Calu3 (cell line): ENCODE measurements at places on chromosomes 2 and 18. TPM values are rescaled to one million over a fixed set of nuclear protein-coding genes. Genes with fewer than 3 reads are reported as not detected.

GRCh38 chr18:78150590-78150989, 829.0 kb upstream of the SALL3 start:
- no peak for DNase-seq
- no peaks in the 10 kb centered on the region for H3K4me1 ChIP-seq
- no peak overlapping the region for H3K4me3 ChIP-seq
- no peak overlapping the region for H3K27ac ChIP-seq

- no peak overlapping the region for H3K4me3 ChIP-seq
- peaks cover 15% of the 10 kb centered on the region for H3K27me3 ChIP-seq
- H3K27ac ChIP-seq, result no peak overlapping the region
- H3K36me3 ChIP-seq, result no peaks in the 10 kb centered on the region
Observed at GRCh38 chr18:56252456-56252855, 385.9 kb downstream of the TXNL1 start.

- H3K36me3 ChIP-seq, result peaks cover 65% of the 10 kb centered on the region
- H3K4me1 ChIP-seq, result peaks cover 30% of the 10 kb centered on the region
- peak within 1 kb of the TSS; percentile 92 for H3K4me3 ChIP-seq
- H3K27me3 ChIP-seq, result no peaks in the 10 kb centered on the region
Observed at GRCh38 chr2:69741575-69742321, at the start of gene ANXA4. ANXA4 (plus strand) TSS chr2:69742134; CDS start chr2:69781566, 39,432 bp downstream.

- no peaks in the 10 kb centered on the region for H3K36me3 ChIP-seq
- no peak overlapping the region for H3K27ac ChIP-seq
- no peak overlapping the region for H3K4me3 ChIP-seq
- no peak for DNase-seq
- no peaks in the 10 kb centered on the region for H3K4me1 ChIP-seq
Observed at GRCh38 chr18:74861154-74861553, 263.5 kb downstream of the ZNF407 start.

- H3K36me3 ChIP-seq, result no peaks in the 10 kb centered on the region
- H3K27me3 ChIP-seq, result no peaks in the 10 kb centered on the region
- DNase-seq, result no peak
- H3K27ac ChIP-seq, result no peak overlapping the region
- no peaks in the 10 kb centered on the region for H3K4me1 ChIP-seq
Observed at GRCh38 chr2:117086943-117087250, 727.6 kb upstream of the DDX18 start.

DNA sequence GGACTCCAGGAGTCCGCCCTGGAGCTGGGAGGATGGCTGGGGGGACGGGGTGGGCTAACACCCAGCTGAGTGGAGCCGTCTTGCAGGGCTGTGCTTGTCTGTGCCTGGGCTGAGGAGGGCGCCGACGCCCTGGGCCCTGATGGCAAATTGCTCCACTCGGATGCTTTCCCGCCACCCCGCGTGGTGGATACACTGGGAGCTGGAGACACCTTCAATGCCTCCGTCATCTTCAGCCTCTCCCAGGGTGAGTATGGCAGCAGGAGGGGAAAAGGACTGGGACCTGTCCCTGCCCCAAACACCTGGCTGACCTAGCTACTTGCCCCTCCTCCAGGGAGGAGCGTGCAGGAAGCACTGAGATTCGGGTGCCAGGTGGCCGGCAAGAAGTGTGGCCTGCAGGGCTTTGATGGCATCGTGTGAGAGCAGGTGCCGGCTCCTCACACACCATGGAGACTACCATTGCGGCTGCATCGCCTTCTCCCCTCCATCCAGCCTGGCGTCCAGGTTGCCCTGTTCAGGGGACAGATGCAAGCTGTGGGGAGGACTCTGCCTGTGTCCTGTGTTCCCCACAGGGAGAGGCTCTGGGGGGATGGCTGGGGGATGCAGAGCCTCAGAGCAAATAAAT, 12.9 kb downstream of the KHK start:
- DNase-seq, result no peak
- H3K27ac ChIP-seq, result no peak overlapping the region
- no peak overlapping the region for H3K4me3 ChIP-seq

GRCh38 chr2:239147376-239147775, 253.4 kb downstream of the HDAC4 start:
- peaks cover 13% of the 10 kb centered on the region for H3K4me1 ChIP-seq
- no peaks in the 10 kb centered on the region for H3K27me3 ChIP-seq
- DNase-seq, result no peak

GRCh38 chr2:73986085-73986681, 1.5 kb downstream of the TET3 start:
- no peak for DNase-seq
- peaks cover 83% of the 10 kb centered on the region for H3K36me3 ChIP-seq
- H3K4me3 ChIP-seq, result peak overlapping the region; percentile 81
- H3K27ac ChIP-seq, result peak overlapping the region; percentile 74
- peaks cover 66% of the 10 kb centered on the region for H3K4me1 ChIP-seq
- no peaks in the 10 kb centered on the region for H3K27me3 ChIP-seq

DNA sequence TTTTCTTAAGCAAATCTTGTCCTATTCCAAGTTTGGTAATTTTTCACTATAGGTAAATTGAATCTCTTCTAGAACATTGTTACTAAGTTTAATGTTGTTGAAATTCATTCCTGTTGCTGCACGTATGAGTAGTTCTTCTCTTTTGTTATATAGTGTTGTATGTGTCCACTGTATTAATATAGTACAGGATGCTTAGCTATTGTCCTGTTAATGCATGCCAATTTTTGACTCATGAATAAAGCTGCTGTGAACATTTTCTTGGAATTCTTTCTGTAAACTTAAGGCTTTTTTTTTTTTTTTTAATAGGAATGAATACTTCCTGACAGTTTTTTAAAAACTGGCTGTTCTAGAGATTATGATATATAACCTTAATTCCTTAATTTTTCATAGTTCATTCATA, 326.9 kb downstream of the SLC4A3 start:
- H3K36me3 ChIP-seq, result no peaks in the 10 kb centered on the region
- no peak for DNase-seq
- H3K27me3 ChIP-seq, result no peaks in the 10 kb centered on the region
- no peak overlapping the region for H3K4me3 ChIP-seq
- H3K4me1 ChIP-seq, result no peaks in the 10 kb centered on the region

GRCh38 chr2:231378026-231378722, 17.3 kb upstream of the B3GNT7 start:
- H3K4me3 ChIP-seq, result no peak overlapping the region
- H3K4me1 ChIP-seq, result peaks cover 12% of the 10 kb centered on the region
- peak overlapping the region; percentile 11 for H3K27ac ChIP-seq
- peaks cover 15% of the 10 kb centered on the region for H3K27me3 ChIP-seq
- DNase-seq, result peak; percentile 47

GRCh38 chr2:35454966-35455638, 900.5 kb upstream of the CRIM1 start:
- H3K4me1 ChIP-seq, result no peaks in the 10 kb centered on the region
- no peaks in the 10 kb centered on the region for H3K27me3 ChIP-seq
- DNase-seq, result peak; percentile 36
- H3K36me3 ChIP-seq, result no peaks in the 10 kb centered on the region
- H3K4me3 ChIP-seq, result no peak overlapping the region
- no peak overlapping the region for H3K27ac ChIP-seq

DNA sequence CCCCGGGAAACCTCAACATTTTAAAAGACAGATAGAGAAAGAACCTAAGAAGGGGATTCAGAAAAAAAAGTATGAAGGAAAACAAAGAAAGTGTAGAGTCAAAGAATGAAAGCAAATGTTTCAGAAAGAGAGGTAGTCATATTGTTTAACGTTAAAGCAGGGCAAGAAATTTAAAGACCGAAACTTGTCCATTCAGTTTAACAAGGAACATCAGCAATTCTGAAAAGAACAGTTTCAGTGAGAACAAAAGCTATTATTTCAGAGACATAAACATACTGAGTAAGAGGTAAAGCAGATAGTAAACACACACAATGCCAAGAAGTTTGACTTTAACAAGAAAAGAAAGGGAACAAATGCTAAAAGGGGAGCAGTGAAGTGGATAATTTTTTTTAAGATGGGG, 41.1 kb downstream of the MBD2 start:
- DNase-seq, result no peak
- peaks cover 9% of the 10 kb centered on the region for H3K36me3 ChIP-seq
- H3K4me3 ChIP-seq, result no peak overlapping the region

DNA sequence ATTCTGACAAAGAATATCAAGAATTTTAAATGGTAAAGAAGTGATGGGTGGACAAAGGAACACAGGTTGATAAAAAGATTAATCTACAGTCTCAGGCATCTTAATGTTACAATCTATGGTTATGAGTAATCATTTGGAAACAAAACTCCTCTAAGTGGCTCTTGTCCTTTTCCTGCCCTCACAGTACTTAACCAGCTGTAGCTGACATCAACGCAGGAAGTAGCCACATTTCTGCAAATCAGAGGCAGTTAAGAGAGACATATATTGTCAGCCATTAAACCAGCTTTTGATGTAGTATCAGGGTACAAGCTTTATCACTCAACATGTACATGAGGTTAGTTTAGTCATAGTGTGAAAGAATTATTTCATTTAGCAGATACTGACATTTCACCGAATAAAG, 244.6 kb downstream of the NR4A2 start:
- no peaks in the 10 kb centered on the region for H3K27me3 ChIP-seq
- no peak overlapping the region for H3K4me3 ChIP-seq
- H3K27ac ChIP-seq, result no peak overlapping the region
- no peak for DNase-seq
- no peaks in the 10 kb centered on the region for H3K36me3 ChIP-seq
- H3K4me1 ChIP-seq, result peaks cover 12% of the 10 kb centered on the region

DNA sequence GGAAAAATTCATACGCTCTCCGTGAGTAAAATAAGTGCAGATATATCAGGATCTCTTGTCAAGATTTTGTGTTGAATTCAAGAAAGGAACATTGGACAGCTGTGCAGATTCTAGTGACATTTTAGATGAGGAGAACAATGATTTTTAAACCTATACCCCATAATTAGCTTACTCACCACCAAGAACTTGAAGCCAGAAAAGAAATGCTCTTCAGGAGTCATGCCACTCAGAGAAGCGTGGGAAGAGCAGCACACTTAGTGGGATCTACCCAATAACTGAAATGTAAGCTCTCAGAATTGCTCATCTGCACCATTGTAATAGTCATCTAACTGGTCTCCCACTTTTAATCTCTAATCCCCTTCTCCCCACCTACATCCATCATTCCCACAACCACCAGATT, 9.2 kb upstream of the ERMN start:
- no peaks in the 10 kb centered on the region for H3K36me3 ChIP-seq
- H3K27ac ChIP-seq, result no peak overlapping the region
- H3K4me3 ChIP-seq, result no peak overlapping the region
- H3K4me1 ChIP-seq, result peaks cover 3% of the 10 kb centered on the region

DNA sequence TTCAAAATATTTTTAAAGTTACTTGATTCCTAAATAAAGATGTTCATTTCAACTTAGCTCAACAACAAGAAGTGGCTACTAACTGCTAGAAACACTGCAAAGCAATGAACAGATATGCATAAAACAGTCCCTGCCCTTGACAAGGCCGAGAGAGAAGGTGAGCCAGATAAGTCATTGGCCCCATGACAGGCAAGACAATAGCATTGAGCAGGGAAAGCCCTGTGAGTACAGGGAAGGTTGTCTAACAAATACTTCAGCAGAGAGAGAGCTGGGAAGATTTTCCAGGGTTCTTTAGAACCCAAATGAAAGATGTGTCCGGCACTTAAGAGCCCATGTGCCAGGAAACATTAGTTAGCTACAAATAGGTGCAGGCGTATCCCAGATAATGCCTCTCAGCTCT, 4.7 kb downstream of the LAMA1 start:
- H3K27ac ChIP-seq, result no peak overlapping the region
- no peak for DNase-seq
- no peak overlapping the region for H3K4me3 ChIP-seq
- H3K27me3 ChIP-seq, result peaks cover 35% of the 10 kb centered on the region

- H3K27ac ChIP-seq, result no peak overlapping the region
- no peaks in the 10 kb centered on the region for H3K36me3 ChIP-seq
- H3K4me3 ChIP-seq, result no peak overlapping the region
- peaks cover 6% of the 10 kb centered on the region for H3K4me1 ChIP-seq
Observed at GRCh38 chr18:24910221-24910620, 441.7 kb downstream of the ZNF521 start.

GRCh38 chr18:35479911-35480586, 17.7 kb downstream of the INO80C start:
- peak overlapping the region; percentile 100 for H3K27ac ChIP-seq
- peak; percentile 67 for DNase-seq
- no peak overlapping the region for H3K4me3 ChIP-seq
- H3K36me3 ChIP-seq, result peaks cover 54% of the 10 kb centered on the region
- H3K27me3 ChIP-seq, result no peaks in the 10 kb centered on the region

DNA sequence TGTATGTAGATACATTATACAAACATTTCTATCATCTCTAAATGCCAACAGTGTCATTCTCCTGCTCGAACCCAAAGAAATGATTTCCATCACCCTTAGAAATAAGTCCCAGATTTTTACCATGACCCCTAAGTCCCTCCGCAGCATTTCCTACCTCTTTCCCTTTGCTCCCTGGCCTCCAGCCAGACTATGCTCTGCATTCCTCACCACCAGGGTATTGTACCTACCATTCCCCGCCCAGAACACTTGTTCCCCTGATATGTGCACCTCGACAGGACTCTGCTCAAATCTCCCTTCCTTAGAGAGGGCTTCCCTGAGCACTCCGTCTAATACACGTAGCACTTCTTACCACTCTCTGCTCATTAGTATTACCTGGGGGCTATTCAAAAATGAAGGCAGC, 630.2 kb downstream of the ARHGAP15 start:
- DNase-seq, result peak; percentile 8
- H3K27ac ChIP-seq, result no peak overlapping the region
- H3K4me3 ChIP-seq, result no peak overlapping the region
- H3K27me3 ChIP-seq, result no peaks in the 10 kb centered on the region

DNA sequence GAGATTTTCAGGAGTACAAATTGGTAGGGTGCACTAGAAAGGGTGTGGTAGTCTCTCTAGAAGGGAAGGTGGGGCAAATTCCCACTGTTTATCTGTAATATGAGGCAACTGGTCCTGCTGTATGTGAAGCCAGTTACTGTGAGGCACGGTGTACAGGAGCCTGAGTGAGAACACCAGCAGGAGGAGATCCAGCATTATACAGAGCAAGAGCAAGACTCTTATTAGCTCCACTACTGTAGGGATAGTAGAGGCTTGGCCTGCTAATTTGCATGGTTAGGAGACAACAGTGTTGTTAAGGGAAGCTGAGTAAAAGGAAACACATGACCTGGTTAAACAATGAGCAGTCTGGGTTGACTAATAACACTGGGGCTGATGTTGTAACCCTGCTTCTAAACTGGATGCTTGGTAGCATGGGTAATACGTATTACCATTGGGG, 76.3 kb upstream of the WDSUB1 start:
- H3K4me1 ChIP-seq, result peaks cover 14% of the 10 kb centered on the region
- peak overlapping the region; percentile 17 for H3K27ac ChIP-seq
- H3K27me3 ChIP-seq, result no peaks in the 10 kb centered on the region
- H3K4me3 ChIP-seq, result no peak overlapping the region
- DNase-seq, result peak; percentile 20

GREB1L gene
- 3.8 and 4.5 TPM in 2 replicates for total RNA-seq

C2orf66 gene
- 0.35 and 0.37 TPM in 2 replicates for total RNA-seq

ELOA2 gene
- total RNA-seq, result not detected in 2 replicates

PHOSPHO2 gene
- total RNA-seq, result 9.9 and 12.7 TPM in 2 replicates

XIRP2 gene
- not detected in 2 replicates for total RNA-seq

C2orf92 gene
- total RNA-seq, result 6.9 and 8.4 TPM in 2 replicates

LRATD1 gene
- total RNA-seq, result 14.2 and 15.4 TPM in 2 replicates
